ENCODE measurements at places on chromosomes 7 and 10.
A peak's percentile ranks its signal among the peaks of the same experiment; 100 is the strongest.

DNA sequence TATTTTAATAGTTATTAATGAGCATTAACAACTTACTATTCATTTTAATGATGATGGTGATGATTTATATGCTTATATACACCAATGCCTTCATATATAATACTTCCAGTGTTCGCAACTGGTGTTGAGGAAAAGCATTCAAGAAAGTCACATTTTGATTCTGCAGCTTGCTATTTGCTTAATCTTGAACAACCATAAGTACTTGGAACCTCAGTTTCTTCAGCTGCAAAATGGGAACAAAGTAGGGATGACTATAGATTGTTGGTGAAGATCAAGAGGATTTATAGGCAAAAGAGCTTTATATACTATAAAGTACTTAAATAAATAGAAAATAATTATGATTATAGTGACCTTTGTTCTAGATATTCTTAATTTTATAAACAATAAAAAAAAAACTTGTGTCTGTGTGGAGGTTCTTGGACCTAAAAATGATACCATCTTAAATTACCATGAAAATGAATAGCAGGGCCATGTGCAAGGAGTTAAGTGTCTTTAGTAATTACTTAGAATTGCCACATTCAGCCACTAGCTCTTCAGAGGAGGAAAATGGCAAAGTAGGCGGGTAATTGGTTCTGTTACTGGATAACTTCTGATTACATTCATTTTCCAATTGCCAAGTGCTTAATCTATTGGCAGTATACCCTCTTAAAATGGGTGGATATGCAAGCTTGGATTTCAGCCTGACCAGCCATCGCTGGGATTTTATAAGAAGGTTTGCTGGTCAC lies 4.5 kb downstream of the ARID5B start:
- no peak for DNase-seq

- DNase-seq: no peak
Measured at GRCh38 chr10:72328829-72329204, 25.9 kb downstream of the DNAJB12 start.

- no peak for DNase-seq
Measured at GRCh38 chr10:1141261-1141660, 85.1 kb downstream of the WDR37 start.

DNA sequence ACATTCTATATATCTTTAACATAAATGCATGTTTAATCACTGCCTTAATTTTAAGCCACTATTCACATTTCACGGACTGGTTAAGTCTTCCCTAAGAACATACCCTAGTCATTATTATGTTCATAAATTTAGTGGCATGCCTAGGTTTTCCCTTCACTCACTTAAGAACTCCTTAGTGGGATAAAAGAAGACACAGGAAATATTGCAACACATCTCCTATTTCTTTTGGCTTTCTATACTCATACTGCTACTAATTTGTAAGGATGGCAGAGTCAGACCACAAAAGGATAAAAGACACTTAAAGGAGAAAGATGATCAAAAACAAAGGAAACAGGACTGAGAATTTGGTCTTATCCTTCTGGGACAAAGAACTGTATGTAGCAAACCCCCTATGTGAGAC lies 951.4 kb downstream of the SORCS3 start:
- DNase-seq: no peak

GRCh38 chr7:148772297-148773089 lies 73.8 kb downstream of the CUL1 start:
- DNase-seq: no peak

GRCh38 chr10:101693978-101694673 lies 844 bp downstream of the FBXW4 start:
- peak; percentile 38 for DNase-seq

- no peak for DNase-seq
Measured at GRCh38 chr10:10110844-10111490, 906.7 kb upstream of the CELF2 start.

GRCh38 chr10:20288060-20288459 lies 471.8 kb downstream of the PLXDC2 start:
- DNase-seq: no peak

DNA sequence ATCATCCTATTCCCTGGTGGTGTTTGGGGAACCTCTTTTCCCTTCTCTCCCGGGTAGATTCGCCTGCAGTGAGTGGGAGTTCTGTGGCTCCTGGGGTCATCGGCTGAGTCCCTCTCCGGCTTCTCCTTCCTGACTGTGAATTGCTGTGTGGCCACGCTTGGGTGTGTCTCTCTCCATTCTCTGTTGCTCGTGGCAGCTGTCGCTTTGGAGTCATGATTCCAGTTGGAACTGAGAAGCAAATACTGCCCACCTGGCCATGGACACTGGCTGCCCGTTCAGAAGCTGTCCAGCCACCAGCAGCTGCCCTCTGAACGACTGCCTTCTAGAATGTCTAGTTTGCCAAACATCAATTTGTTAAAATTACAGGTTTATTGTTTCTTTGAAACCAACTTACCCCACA lies 23.1 kb upstream of the PITRM1 start:
- no peak for DNase-seq

DNA sequence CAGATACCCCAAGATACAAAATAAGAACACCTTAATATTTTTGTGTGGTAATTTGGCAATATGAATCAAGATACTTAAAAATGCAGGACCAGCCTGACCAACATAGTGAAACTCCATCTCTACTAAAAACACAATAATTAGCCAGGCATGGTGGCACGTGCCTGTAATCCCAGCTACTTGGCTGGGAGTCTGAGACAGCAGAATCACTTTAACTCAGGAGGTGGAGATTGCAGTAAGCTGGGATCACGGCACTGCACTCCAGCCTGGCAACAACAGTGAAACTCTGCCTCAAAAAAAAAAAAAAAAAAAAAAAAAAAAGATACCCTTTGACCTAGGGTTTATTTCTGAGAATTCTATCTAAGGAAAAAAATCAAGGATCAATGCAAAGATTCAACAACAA lies 450.7 kb downstream of the SORCS1 start:
- no peak for DNase-seq

DNA sequence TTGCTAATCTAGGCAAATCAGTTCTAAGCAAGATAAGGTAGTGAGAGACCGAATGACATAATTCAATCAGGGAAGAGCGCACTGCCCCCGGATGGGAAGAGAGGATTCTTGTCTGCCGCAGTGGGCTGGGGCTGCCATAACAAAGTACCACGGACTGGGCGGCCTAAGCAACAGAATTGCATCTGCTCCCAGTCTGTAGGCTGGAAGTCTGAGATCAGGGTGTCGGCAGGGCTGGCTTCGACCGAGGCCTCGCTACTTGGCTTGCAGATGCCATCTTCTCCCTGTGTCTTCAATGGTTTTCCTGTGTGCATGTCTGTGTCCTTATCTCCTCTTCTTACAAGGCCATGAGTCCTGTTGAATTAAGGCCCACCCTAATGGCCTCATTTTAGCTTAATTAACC lies 59.7 kb upstream of the TMEM72 start:
- no peak for DNase-seq

DNA sequence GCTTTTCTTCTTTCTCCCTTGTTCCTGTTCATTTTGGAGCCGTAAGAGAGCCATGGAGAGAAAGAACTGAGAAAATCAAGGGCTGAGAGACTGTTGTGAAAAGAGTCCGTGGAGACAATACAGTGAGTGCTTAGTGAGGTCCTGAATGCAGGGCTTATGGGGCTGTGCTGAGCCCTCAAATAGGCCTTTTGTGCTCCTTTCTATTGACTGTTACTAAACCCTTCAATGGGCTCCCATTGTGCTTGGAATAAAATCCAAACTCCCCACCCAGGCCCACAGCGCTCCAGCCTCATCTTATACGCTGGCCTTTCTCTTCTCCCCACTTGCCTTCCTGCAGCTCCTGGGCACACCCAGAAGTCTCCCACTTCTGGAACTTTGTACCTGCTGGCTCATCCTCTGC lies 243.1 kb upstream of the HABP2 start:
- no peak for DNase-seq

- no peak for DNase-seq
Measured at GRCh38 chr10:91061187-91061586, 140.3 kb upstream of the ANKRD1 start.

GRCh38 chr7:51778121-51778520 lies 461.5 kb upstream of the COBL start:
- DNase-seq: no peak

GRCh38 chr7:151232917-151233701 lies 826 bp downstream of the CHPF2 start:
- peak; percentile 56 for DNase-seq

Data from activated CD4-positive, CD25-positive, alpha-beta regulatory T cell treated with anti-CD3 and anti-CD28 coated beads, Interleukin-2, amount 50 U/mL, for 16 hours (primary cell).